NCI-H1105 (cell line): ENCODE measurements at places on chromosomes 12 and 14.

DNA sequence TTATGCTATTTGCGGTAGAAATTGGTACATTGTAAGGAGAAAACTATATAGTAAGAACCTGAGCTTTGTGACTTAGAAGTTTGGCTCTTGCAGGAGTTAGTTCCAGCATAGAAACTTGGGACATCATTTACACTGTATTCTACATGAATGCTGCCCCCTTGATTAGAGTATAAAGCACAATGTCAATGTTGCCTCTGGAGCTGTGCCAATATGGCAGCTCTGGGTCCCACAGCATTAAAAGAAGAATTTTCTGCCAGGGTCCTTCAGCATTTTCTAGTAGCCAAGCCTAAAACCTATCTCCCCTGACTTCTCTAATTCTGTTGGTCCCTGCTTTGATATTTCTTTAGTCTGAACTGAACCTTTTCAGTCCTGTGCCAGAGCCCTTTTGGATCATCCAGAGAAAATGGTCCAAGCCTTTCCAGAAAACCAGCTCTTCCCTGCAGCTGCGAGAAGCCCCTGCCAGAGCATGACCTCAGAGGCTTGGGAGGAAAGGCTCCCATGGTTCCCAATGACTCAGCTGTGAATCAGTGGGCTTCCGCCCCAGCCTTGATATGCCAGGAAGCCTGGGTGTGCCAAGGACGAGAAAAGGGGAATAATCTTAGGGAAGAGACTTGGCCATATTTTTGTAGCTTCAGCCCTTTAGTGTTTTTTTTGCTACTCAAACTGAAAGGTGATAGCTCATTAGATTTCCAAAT, 43.2 kb downstream of the PLEKHG7 start:
- DNase-seq: no peak

- DNase-seq: no peak
Measured at GRCh38 chr14:98931126-98931525, 340.9 kb downstream of the BCL11B start.

DNA sequence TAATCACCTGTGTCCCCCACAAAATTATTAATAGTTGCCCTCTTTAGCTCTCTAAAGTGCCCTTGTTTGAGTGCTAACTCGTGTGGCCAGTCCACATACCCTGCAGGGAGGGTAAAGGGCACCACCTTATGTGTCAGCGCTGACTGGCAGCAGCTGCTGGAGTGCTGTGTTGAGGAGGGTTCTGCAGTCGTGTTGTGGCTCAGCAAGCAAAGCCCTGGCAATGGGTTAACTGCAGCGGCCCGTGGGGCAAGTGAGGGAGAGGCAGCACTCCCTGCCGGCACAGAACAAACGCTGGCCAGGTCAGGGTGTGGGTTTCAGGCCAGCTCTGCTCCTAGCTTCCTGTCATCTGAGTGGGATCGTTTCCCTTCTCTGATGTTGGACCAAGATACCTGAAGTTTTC, 369.8 kb downstream of the CACNA1C start:
- DNase-seq: no peak

GRCh38 chr14:71554959-71555612, 377.1 kb upstream of the RGS6 start:
- no peak for DNase-seq

GRCh38 chr12:54259194-54260011, 20.5 kb downstream of the CBX5 start:
- peak; percentile 78 for DNase-seq

DNA sequence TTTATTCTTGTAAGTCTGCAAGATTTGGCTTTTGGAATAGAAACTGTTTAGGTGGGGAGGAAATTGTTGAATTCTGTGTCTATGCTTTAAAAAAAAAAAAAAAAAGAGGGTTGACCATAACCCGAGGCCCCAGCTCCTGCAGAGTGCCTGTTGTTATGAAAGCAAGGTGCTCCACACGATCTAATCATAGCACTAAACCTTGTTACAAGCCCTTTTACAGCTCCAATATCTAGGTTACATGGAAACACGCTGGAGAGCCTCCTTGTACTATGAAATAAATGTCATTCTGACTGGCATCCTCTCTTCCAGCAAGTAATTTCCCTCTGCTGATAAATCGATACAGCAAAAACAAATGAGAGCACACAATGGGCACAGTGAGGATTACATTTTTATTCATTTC, 303.1 kb upstream of the SOX5 start:
- DNase-seq: no peak

GRCh38 chr14:91004987-91005386, 55.5 kb downstream of the RPS6KA5 start:
- DNase-seq: no peak

DNA sequence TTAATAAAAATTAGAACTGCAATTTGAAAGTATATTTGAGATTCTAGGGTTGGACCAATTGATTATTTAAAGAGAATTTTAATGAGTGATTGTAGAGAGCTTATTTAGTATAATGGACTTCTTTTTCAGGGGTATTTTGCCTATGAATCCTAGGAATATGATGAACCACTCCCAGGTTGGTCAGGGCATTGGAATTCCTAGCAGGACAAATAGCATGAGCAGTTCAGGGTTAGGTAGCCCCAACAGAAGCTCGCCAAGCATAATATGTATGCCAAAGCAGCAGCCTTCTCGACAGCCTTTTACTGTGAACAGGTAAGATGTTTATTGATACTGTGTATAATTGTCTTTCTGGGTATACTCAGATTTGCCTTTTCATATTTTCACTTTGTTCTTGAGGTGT, 35.9 kb upstream of the KCNMB4 start:
- no peak for DNase-seq

GRCh38 chr12:131941987-131942341, 7.8 kb upstream of the EP400 start:
- DNase-seq: no peak

GRCh38 chr12:56115329-56115728, 1.1 kb upstream of the RPL41 start:
- DNase-seq: no peak

DNA sequence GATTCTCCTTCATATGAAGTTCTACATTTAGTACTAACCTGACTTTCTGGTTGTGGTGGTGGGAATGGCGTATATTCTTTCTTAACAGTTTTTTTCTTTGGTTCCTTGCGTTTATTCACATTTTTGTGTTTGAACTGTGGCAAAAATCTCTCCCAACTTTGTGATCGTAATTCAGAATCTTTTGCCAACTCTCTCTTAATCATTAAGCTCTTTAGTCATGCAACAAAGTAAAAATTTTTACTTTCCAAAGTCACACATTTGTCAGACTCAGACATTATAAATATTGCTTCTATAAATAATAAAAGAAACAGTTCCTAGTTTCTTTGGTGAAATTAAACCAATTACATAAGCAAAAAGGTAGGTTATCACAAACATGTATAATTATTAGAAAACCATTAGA, 7.5 kb downstream of the KRR1 start:
- DNase-seq: no peak
